Caco-2 (cell line): ENCODE measurements at places on chromosomes 3 and 15. TPM values are rescaled to one million over a fixed set of nuclear protein-coding genes. Genes with fewer than 3 reads are reported as not detected.

DNA sequence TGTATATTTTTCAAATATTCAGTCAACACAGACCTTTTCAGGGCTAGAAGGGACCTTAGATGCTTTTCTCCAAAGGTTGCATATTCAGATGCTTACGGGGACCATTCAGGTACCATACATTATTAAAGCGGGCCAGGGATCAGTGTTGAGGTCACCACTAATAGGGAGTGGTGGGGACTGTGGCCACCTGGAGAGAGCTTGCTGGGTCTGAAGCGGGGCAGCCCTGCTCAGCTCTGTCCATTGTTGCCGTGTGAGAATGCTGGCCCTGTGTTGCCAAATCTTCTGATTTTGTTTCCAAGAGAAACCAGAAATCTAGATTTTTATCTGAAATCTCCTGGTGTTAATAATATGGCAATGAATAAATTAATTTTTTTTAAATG lies 23.7 kb downstream of the ABHD2 start:
- no peak for DNase-seq

DNA sequence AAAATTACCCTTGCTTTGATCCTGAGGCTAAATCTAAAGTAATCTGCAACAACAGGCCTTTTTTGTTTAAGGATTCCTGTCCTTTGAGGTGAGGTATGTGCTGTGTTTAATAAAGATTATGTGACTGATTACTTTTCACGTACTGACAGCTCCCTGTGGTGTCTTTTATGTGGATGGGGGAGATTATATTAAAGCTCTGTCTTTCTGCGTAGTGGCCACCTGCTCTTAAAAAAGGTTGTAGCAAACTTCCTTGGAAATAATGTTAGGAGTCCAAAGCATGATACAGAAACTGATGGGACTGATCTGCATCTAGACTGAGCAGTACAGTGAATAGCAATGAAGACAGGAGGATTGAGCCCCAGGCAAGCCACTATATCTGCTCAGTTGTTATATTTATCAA lies 453.0 kb upstream of the GOLIM4 start:
- no peak for DNase-seq

GRCh38 chr3:54870423-54870822 lies 57.4 kb downstream of the LRTM1 start:
- peak; percentile 24 for DNase-seq

DNA sequence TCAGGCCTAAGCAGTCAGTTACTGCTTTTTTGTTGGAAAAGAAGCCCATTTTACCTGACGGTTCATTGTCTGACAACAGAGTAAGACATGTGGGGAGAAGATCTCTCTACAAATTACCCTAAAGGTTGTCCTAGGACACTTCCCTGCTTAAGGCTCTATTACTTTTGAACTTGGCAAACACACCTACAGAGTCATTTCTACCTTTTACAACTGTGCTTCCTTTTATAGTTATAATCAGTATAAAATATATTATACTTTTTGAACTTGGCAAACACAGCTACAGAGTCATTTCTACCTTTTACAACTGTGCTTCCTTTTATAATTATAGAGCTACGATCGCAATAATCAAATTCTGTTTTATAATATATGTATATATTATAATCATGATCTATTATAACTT lies 215.0 kb downstream of the TPRG1 start:
- DNase-seq: no peak

GRCh38 chr3:27728195-27729087 lies 6.3 kb upstream of the EOMES start:
- DNase-seq: no peak

DNA sequence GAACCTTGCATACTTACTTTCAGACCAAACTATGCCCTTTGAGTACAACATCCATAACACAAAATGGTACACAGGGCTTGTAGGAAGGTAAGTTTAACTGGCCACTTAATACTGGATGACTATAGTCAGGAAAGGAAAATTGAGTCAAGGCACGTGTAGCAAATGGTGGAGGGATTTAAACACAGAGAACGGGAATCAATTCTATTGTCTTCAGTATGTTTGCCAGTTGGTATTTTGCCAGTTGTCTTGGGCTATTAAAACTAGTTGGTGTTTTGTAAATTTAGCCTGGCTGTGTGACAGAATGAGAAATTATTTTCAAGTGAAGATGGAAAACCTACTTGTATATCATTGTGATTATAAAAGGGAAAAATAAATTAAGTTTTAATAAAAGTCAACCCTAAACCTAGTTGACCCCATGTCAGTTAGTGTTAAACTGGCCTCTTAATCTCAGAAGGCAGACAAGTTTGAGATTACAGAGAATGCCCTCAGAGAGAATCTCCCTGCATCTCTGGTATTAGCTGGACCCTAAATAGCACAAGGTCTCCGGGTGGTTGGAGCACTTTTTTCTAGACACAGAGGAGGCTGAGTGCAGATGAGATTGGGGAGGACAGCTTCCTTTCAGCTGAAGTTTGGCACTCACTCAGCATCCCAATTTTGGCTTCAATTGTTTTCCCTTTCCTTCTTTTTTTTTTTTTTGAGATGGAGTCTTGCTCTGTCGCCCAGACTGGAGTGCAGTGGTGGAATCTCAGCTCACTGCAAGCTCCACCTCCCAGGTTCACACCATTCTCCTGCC lies 91.2 kb downstream of the MB21D2 start:
- DNase-seq: no peak

TNFSF10 gene
- not detected in 2 replicates for total RNA-seq

GRCh38 chr3:178198329-178198728 lies 337.9 kb upstream of the KCNMB2 start:
- no peak for DNase-seq

MANF gene
- 94.5 and 102 TPM in 2 replicates for total RNA-seq

IL17RC gene
- 8.5 and 11.3 TPM in 2 replicates for total RNA-seq

DNA sequence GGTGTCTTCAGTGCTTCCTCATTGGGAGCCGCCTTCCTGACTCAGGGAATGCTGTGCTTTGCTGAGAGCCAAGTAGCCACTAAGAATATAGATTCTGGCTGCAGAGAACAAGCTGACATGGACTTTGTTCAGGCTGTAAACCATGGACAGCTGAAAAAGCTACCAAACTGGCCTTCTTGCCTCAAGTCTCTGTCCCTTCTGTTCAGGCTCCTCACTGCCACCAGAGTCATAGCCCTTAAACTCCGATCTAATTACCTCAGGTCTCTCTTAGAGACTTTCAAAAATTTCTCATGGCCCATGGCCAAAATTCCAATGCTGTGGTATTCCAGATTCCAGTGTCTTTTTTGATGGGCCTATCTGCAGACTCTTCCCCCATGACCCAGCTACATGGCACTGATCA lies 19.4 kb upstream of the PTX3 start:
- no peak for DNase-seq
